ENCODE measurements at places on chromosomes 11 and 22.

DNA sequence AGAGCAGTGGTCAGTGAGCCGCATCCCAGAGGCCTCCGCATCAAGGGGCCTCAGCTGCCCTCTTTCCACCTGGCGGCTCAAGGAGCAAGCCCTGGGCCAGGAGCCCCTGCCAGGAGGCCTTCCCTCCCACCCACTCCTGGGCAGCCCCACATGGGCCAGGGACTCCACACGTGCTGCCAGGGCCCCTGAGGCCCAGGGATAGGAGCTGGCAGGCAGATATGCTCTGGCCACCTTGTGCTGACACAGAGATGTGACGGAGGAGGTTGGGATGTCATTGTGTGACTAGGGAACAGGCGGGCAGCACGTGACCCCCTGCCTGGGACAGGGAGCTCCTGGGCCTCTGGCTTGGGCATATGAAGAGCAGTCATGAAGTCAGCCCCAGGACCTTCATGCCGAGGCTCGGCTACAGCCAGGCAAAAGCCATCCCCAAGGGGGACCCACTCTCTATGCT lies 77.9 kb downstream of the PIWIL3 start:
- DNase-seq, result no peak

DNA sequence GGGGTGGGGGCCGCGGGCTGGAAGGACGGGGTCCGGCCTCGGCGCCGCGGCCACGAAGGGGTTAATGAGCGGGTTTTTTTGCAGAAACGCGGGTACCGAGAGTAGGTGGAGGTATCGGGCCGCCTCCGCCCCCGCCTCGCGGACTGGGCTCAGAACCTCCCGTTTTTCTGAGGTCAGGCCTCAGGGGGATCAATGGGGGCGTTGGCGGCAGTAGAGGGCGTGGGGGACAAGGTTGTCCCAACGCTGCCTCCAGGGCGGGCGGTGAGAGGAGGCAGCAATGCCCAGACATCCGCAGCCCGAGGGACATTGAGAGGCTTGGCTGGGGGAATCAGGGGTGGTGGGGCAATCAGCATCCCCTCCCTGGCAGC lies 34.8 kb upstream of the PRODH start:
- no peak for DNase-seq

DNA sequence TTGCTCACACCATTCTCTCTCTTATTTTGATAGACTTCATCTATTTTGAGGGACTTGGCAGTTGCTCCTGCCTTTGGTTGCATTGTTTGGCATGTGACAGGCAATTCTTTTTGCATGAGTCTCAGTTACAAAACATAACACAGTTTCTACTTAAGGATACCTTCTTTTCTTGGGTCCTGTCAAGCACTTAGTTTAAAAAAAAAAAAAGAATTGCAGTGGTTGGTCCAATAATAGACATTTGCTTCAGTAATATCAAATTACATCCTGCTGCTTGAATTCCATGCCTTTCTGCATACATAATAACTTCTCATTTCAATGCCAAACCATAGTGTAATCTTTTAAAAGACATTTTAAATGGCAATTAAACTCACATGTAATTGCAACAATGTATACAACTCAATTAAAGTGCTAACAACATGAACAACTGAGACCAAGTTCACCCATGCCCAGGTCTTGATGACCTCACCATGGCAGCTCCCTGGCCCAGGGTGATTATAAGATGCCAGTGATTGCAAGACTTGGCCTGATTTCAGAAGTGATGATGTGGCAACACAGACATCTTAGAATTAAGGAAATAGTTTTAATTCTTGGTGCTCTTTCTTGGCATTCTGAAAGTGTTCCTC lies 32.2 kb upstream of the PLET1 start:
- peak; percentile 83 for DNase-seq

DNA sequence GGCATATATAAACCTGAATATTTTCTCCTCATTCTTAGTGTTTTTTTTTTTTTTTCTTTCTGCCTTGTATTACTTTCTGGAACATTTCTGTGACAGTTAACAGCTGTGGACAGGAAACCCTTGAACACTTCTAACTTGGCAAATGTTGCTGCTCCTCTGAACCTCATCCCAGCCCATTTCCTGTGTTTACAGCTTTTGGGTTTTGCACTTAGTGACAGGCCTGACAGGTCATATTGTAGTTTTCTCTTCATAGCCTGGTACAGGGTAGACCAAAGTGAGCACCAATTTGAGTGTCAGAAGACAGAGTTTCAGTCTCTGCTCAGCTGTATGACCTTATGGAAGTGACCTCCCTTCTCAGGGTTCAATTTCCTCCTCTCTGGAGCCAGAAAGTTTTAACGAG lies 91.6 kb downstream of the STIM1 start:
- DNase-seq, result peak; percentile 75

DNA sequence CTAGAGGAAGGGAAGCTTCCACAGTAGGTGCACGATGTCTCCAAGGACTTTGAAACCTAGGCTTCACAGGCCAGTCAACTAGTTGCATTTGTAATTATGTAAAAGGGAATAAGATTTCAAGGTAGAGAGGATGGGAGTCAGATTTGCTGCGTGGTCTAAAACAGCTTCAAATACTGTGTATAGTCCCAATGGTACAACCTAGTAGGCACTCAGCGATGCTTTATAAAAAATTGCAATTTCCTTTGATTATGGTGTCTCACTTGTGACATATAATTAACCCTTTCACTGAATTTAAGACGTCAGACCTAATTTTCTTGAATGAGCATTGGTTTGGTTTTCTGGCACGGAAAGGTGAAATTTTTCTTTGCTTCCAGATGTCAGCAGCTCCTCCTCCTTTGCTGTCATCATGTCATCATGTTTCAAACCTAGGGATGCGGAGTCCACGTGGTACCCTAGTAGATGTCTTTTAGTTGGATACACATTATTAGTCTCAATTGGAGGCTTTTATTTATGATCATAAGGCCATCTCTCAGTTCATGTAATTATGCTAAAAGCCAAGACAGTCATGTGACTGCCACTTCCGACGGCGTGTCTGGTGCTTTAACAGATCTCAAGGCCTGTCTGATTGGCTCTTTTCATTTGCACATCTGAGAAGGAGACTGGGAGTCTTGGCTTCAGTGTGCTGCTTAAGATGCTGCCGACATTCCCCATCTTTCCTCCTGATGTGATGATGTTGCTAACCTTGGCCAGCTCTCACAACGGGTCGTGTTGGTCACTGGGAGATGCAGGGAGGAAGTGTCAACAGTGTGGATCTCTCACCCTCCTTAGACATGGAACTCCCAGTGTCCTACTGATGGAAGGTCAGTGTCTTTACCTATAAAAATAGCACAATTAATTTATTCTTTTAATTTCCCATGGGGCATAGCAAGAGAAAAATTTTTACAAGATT lies 134.0 kb downstream of the HIPK3 start:
- DNase-seq, result no peak

- no peak for DNase-seq
Measured at GRCh38 chr11:64457416-64458010, 98.6 kb downstream of the RPS6KA4 start.

DNA sequence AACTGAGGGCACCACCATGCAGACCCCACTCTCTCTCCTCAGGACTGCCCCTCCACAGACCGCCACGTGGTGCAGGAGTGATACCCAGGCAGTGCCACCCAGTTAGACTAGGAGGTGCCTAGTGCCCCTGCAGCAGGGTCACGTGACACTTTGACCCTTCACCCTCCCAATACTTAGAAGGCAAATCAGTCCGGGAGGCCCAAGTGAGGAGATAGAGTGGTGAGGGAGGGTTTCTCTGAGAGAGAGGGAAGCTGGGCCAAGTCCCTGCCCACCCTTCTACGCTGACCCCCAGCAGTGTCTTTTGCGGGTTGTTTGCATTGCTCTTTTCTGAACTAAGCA lies 84.6 kb downstream of the BUD13 start:
- no peak for DNase-seq

DNA sequence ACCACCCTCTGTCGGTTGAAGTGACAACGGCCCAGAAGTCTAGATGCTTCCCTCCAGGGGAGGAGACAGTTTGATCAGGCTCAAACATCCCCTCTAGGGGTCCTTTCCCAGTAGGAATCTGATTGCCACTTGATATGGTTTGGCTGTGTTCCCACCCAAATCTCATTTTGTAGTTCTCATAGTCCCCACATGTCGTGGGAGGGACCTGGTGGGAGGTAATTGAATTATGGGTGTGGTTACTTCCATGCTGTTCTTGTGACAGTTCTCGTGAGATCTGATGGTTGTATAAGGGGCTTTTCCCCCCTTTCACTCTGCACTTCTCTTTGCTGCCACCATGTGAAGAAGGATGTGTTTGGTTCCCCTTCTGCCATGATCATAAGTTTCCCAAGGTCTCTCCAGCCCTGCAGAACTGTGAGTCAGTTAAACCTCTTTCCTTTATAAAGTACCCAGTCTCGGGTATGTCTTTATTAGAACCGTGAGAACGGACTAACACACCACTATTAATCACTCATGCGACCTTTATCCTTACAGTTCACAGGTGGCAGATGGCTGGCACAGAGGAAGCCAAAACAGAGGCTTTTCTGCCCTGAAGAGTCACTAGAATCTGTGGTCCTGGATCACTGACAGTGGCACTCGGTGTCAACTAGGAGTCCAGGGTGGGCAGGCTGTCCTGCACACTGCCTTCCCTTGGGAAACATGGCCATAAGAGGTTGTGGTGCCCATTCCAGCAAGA lies 21.6 kb downstream of the ASPHD2 start:
- no peak for DNase-seq

- no peak for DNase-seq
Measured at GRCh38 chr11:94150704-94151685, 22.4 kb downstream of the PANX1 start.

- no peak for DNase-seq
Measured at GRCh38 chr11:31529189-31529588, 19.6 kb downstream of the ELP4 start.

- no peak for DNase-seq
Measured at GRCh38 chr11:35526370-35526792, 965 bp upstream of the PAMR1 start.

GRCh38 chr22:37098976-37099591 lies 10.4 kb downstream of the TMPRSS6 start:
- no peak for DNase-seq

- DNase-seq, result no peak
Measured at GRCh38 chr22:34080433-34080832, 160.2 kb upstream of the LARGE1 start.

GRCh38 chr11:5004424-5005274 lies 10.0 kb downstream of the OR51L1 start:
- peak; percentile 21 for DNase-seq

DNA sequence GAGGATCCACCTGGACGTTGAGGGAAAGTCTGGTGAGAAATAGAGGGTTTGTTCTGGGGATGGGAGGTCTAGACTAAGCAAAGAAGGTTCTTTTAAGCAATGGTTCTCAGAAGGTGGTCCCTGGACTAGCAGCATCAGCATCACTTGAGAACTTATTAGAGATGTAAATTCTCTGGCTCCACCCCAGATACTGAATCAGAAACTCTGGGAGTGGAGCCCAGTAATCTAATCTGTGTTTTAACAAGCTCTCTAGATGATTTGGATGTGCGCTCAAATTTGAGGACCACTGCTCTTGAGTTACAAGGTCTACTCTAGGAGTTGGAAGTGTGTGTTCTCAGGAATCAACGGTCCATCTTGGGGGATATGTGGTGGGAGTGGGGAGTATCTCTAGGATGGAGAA lies 3.3 kb upstream of the ABCG4 start:
- DNase-seq, result no peak

- peak; percentile 72 for DNase-seq
Measured at GRCh38 chr22:49632199-49633009, 195.3 kb downstream of the BRD1 start.

DNA sequence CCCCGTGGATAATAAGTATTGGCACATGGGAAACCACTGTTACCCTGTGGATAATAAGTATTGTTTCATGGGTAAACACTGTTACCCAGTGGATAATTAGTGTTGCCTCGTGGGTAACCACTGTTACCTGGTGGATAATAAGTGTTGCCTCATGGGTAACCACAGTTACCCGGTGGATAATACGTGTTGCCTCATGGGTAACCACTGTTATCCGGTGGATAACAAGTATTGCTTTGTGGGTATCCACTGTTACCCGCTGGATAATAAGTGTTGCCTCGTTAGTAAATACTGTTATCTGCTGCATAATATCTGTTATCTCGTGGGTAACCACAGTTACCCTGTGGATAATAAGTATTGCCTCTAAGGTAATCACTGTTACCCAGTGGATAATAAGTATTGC lies 25.5 kb upstream of the NXPE4 start:
- DNase-seq, result no peak

DNA sequence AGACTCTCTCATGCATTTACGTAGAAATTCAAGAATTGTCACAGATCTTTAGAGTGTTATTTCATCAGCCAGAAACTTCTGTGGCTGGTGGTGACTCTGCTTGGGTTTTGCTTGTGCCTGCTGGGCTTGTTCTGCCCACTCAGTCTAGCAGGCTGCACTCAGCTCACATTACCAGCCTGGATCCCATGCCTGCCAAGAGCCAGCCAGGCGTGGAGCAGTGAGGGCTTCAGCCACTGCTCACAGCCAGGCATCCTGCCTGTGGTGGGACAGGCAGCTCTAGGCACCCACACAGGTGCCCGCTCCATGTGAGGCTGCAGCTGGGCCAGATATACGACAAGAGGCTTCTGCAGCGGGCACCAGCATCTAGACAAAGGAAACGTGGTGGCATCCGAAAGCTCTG lies 1213.3 kb upstream of the RAG2 start:
- DNase-seq, result no peak

DNA sequence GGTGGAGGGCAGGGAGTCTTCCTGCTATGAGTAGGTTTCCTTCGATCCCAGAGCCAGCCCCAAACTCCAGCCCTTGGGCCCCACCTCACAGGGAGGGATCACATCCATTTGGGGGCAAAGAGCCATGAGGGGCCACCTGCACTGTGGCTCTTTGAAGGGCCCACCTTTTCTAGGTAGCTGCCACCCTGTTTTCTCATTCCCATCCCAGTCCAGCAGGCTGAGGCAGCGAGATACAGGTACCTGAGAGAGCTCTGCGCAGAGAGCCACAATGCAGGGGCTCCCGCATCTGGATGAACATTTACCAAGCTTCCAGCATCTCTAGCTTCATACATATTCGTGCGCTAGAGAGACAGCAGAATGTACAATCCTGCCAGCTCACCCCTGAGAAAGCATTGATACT lies 16.3 kb downstream of the FXYD6 start:
- DNase-seq, result no peak

DNA sequence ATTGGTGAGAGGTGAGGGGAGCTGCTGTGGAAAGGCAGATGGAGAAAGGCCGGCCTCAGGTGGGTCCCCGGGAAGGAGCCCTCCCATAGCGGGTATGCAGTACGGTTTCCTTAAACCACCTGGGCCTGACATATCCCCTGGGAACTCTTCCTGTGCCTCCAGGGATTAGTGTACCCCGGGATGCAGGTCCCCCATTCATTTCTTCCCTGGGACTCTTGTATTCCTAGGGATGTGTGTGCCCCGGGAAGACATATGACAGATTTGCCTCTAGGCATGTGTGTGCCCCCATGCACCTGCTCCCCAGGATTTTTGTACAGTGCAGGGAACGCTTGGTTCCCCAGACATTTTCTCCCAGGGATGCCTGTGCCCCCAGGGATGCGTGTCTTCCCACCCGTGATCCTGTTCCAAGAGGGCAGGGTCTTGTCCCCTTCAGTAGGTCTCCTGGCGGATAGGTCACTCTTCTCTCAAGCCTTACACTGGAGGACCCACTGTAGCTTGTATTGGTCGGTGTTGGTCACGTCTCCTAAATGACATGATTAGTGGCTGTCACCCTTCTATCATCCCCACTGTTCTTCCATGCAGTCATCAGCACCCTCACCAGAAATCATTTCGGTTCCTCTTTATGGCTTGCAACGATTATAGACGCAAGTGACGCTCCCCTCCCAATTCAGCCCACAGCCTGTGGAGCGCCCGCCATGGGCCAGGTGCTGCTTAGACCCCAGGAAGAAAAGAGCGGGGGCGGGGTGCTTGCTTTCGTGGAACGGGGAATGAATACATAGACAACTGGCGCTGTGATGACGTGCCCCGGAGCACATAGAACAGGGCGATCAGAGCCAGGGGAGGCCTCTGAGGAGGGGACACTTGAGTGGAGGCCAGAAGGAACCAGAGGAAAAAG lies 1.3 kb downstream of the PARVB start:
- DNase-seq, result peak; percentile 61
